ENCODE measurements at places on chromosomes 5 and 9.

DNA sequence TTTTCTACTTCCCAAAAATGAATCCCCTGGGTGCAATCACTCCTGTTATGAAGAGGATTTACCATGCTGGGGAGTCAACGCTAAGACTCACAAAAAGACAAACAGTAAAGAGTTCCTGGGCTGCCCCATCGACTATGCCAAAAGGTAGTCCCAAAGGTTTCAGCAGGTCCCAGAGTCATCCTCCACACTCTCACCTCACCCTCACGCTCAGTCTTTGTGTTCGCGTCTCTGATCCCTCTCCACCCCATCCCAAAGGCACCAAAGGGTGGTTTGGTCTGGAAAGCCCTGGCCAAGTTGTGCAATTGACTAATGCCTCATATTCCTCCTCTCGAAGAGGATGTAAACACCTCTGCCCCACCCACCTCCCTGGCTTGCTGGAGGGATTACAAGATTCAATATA, 240.2 kb upstream of the NFIL3 start:
- peaks cover 2% of the 10 kb centered on the region for H3K27me3 ChIP-seq
- H3K36me3 ChIP-seq, result no peaks in the 10 kb centered on the region
- H3K4me3 ChIP-seq, result no peak overlapping the region
- DNase-seq, result no peak
- no peaks in the 10 kb centered on the region for H3K4me1 ChIP-seq

- no peak overlapping the region for H3K27ac ChIP-seq
- no peak for DNase-seq
- no peak overlapping the region for H3K4me3 ChIP-seq
- peaks cover 7% of the 10 kb centered on the region for H3K36me3 ChIP-seq
Observed at GRCh38 chr5:130985776-130986175, 179.3 kb downstream of the HINT1 start.

GRCh38 chr5:173310861-173311785, 17.1 kb downstream of the STC2 start:
- no peaks in the 10 kb centered on the region for H3K4me1 ChIP-seq
- H3K4me3 ChIP-seq, result no peak overlapping the region
- no peaks in the 10 kb centered on the region for H3K36me3 ChIP-seq
- peaks cover 7% of the 10 kb centered on the region for H3K27me3 ChIP-seq
- no peak overlapping the region for H3K27ac ChIP-seq

DNA sequence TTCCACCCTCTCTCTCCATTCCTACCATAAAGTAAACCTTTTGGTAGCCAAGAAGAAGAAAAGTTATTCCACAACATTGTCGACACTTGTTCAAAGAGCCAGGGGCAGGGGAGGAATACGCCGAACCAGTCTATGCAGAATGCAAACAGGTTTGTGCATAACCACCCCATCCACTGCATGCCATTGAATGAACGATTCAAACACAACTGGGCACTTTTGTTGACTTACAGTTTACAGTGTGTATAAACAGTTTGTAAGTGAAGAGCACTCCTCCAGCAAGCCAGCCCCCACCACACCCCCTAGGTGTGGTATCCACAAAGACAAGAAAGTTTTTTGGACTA, 6.8 kb upstream of the S1PR3 start:
- no peak overlapping the region for H3K27ac ChIP-seq
- no peak for DNase-seq
- peaks cover 3% of the 10 kb centered on the region for H3K27me3 ChIP-seq
- H3K36me3 ChIP-seq, result no peaks in the 10 kb centered on the region
- H3K4me1 ChIP-seq, result peaks cover 12% of the 10 kb centered on the region
- no peak overlapping the region for H3K4me3 ChIP-seq

- no peaks in the 10 kb centered on the region for H3K36me3 ChIP-seq
- H3K27me3 ChIP-seq, result no peaks in the 10 kb centered on the region
- peaks cover 8% of the 10 kb centered on the region for H3K4me1 ChIP-seq
- DNase-seq, result no peak
- no peak overlapping the region for H3K4me3 ChIP-seq
Observed at GRCh38 chr5:169097374-169098326, 203.3 kb downstream of the SLIT3 start.

DNA sequence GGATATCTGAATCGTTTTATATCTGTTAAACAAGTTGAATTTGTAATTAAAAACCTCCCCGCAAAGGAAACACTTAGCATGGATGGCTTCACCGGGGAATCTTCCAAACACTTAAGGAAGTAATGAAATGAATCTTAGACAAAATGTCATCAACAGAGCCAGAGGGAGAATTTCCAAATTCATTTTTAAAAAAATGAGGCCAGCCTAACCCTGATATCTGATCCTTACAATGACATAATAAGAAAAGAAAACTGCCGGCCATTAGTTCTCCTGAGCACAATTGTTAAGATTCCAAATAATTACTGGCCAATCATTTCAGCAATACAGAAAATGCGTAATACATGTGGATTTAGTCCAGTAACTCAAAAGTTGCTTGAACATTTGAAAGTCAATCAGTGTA, 6.1 kb upstream of the KIF12 start:
- no peak for DNase-seq
- no peak overlapping the region for H3K4me3 ChIP-seq
- no peak overlapping the region for H3K27ac ChIP-seq
- no peaks in the 10 kb centered on the region for H3K4me1 ChIP-seq
- peaks cover 9% of the 10 kb centered on the region for H3K27me3 ChIP-seq
- no peaks in the 10 kb centered on the region for H3K36me3 ChIP-seq

GRCh38 chr9:112029921-112030444, 133.4 kb downstream of the UGCG start:
- H3K4me3 ChIP-seq, result no peak overlapping the region
- H3K27me3 ChIP-seq, result peaks cover 1% of the 10 kb centered on the region
- DNase-seq, result no peak
- no peaks in the 10 kb centered on the region for H3K36me3 ChIP-seq
- no peak overlapping the region for H3K27ac ChIP-seq

All from endothelial cell (in vitro differentiated cells).